Muscle of leg (tissue), 16 donors: ENCODE measurements at places on chromosomes 7 and 10.

GRCh38 chr10:61592581-61592980 lies 70.1 kb upstream of the CABCOCO1 start:
- no peak overlapping the region for H3K27ac ChIP-seq
- no peaks in the 10 kb centered on the region for H3K4me1 ChIP-seq
- no peak for DNase-seq
- no peaks in the 10 kb centered on the region for H3K27me3 ChIP-seq

DNA sequence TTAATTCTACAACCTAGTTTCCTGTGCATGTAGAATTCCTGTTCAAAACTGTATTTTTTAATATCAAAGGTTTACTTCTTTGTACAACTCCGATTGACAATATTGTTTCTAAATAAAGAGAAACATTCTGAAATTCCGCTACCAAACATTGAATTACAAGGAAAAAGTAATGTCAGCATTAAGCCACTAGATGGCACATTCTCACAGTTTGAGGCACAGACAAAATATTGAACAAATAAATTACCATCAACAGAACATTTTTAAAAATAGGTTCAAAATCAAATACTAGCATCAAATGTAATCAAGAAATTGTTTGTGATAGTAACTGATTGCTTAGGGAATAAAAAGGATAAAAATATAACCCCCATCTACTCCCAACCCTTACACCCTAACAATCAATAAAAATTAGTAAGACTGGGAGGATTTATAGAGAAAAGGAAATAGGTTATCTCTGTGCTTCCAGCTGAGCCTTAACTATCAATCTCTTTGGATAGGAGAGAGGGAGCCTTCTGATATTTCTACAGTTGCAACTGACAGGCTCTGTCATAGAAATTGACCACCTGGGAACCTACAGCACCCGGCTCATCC lies 86.6 kb upstream of the C7orf33 start:
- no peaks in the 10 kb centered on the region for H3K4me1 ChIP-seq
- no peaks in the 10 kb centered on the region for H3K36me3 ChIP-seq
- DNase-seq, result peak; percentile 61
- H3K27ac ChIP-seq, result no peak overlapping the region

DNA sequence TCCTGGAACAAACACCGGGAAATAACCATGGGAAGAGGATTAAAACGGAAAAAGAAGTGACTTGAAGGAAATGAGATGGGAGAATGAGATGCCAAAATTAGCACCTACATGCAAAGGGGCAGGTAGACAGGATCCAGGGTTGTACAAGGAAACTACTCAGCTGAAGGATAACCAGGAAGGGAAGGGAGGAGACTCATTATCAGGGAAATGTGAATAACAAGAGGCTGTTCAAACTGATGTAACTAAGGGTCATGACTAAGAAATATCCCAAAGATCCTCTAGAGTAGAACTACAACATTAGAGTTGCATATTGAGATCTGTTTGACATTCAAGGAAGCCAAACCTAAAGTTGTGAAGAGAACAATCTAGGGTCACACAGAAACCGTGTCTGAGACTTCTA lies 166.2 kb upstream of the SP8 start:
- no peaks in the 10 kb centered on the region for H3K36me3 ChIP-seq
- no peaks in the 10 kb centered on the region for H3K4me1 ChIP-seq
- no peaks in the 10 kb centered on the region for H3K27me3 ChIP-seq
- no peak for DNase-seq

DNA sequence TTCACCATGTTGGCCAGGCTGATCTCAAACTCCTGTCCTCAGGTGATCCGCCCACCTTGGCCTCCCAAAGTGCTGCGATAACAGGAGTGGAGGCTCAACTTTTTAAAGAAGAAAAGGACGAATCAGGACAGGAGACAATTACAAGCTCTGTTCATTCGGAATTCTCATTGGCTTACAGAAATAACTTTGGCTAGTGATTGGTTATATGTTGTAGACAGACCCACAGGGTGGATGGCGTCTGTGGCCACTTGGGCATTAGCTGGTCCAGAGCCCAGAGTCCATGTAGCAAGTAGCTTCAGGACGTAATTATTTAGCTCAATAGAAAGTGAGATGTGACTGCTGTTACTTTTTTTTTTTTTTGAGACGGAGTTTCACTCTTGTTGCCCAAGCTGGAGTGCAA lies 160.5 kb upstream of the TNRC18 start:
- H3K4me3 ChIP-seq, result no peak overlapping the region
- H3K4me1 ChIP-seq, result peaks cover 14% of the 10 kb centered on the region
- H3K27me3 ChIP-seq, result no peaks in the 10 kb centered on the region
- no peaks in the 10 kb centered on the region for H3K36me3 ChIP-seq
